ENCODE measurements at places on chromosomes 13 and 19.
A peak's percentile ranks its signal among the peaks of the same experiment; 100 is the strongest.

- DNase-seq, result no peak
Measured at GRCh38 chr13:22665506-22665905, 515.3 kb upstream of the SGCG start.

- no peak for DNase-seq
Measured at GRCh38 chr13:51806566-51806965, 2.6 kb upstream of the DHRS12 start.

- DNase-seq, result no peak
Measured at GRCh38 chr19:17475541-17476115, 5.3 kb downstream of the SLC27A1 start.

DNA sequence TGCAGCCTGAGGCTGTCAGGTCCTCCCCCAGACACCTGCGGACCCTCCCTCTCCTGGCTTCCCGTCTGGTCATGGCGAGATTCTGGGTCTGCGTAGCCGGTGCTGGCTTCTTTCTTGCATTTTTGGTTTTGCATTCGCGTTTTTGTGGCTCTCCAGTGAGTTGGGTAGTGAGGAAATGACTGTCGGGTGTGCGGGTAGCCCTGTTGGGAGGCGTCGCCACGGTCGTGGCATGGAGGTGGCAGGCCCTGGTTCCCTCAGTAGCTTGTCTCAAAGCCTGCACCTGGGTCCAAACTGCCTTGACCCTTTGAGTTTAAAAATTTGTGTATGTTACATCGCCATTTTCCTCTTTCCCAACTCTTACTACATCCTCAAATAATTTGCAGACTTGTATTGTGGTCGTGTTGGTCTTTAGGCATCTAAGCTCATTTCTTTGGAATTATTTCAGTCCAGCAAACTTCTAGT lies 344 bp downstream of the NHLRC3 start:
- peak; percentile 25 for DNase-seq

DNA sequence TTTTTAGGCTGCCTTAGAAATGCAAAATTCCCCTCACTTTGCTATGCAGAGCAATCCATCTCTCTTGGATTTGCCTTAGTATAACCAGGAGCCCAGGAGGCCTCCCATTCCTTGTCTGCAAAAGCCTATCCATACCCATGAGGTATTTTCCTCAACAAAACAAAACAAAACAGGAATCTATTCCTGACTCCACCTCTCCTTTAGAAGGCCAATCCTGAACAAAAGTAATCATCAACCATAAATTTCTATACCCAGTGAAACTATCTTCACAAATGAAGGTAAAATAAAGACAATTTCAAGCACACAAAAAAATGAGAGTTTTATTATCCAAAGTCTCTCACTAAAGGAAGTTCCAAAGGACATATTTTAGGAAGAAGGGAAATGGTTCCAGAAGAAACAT lies 365.7 kb downstream of the KCNRG start:
- no peak for DNase-seq

DNA sequence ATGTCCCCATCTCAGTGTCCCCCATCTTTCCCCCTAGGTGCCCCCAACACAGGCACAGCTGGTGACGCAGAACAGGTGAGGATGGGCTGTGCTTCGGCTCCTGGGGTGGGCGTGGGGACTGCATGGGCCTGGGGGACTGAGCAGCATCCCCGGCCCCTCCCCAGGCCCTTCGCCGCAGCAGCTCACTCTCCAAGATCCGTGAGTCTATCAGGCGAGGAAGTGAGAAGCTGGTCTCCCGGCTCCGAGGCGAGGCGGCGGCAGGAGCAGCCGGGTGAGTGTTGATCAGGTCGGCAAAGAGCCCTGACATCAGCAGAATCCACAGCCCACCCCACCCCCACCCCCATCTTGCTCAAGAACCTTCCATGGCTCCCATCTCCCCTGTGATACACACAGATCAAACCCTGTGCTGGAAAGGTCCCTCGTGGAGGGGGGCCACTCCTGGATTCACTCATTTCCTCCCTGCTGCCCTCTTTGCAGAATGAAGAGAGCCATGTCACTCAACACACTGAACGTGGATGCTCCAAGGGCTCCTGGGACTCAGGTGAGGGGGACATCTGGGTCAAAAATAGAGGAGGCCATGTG lies 10.0 kb downstream of the KLC3 start:
- no peak for DNase-seq

GRCh38 chr19:30153326-30154210 lies 211.5 kb downstream of the URI1 start:
- DNase-seq, result no peak

- DNase-seq, result no peak
Measured at GRCh38 chr19:46726551-46726950, 9.6 kb upstream of the PRKD2 start.

DNA sequence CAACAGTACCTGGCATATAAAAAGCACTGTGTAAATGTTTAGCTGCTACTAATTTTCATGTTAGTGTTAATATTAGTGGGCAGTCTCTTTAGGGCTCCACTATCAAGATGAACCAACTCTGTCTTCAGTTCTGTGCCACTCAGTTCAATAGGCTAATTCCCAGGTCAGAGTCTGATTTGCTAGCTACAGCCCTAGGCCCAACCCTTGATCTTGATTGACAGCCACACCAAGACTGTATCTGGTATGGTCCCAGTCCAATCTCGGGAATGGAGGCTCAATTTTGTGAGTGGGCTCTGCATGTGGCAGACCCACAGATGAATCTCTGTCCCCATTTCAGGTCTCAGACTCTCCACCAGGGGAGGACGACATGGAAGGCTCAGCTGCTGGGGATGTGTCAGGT lies 46.1 kb downstream of the MAP4K1 start:
- DNase-seq, result no peak

- DNase-seq, result no peak
Measured at GRCh38 chr13:21917086-21918015, 246.5 kb downstream of the FGF9 start.

Measured in activated gamma-delta T cell (primary cell).